ENCODE measurements at places on chromosomes 7 and 10. TPM values are rescaled to one million over a fixed set of nuclear protein-coding genes. Genes with fewer than 3 reads are reported as not detected.

DNA sequence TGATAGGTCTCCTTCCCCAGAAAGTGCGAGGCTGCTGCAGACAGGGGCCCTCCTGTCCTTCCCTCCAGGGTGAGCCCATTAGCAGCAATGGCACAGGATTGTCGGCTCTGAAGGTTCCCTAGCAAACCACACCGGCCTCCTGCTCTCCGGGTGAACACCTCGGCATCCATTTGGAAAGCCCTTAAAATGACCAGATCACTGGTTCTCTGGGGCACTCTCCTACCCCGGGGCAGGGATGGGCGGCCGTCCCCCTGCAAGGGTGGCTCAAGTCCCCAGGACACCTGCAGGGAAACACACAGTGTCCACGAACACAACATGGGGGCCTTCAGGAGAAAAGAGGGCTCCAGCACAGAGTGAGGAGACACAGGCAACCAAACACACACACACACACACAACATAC, 459.1 kb downstream of the PTPRN2 start:
- DNase-seq: no peak

The TMEM229A gene
- total RNA-seq: 0.33 TPM

The FAM241B gene
- total RNA-seq: 8.8 TPM

The HOXA2 gene
- 26.8 TPM for total RNA-seq

The EPDR1 gene
- 0.90 TPM for total RNA-seq

- no peak for DNase-seq
These were observed 18.2 kb upstream of the PPP1R3A start for GRCh38 chr7:113936982-113937381.

- no peak for DNase-seq
These were observed 71.8 kb upstream of the GSDME start for GRCh38 chr7:24828891-24829661.

GRCh38 chr10:104416-104815, 30.8 kb upstream of the ZMYND11 start:
- DNase-seq: no peak

DNA sequence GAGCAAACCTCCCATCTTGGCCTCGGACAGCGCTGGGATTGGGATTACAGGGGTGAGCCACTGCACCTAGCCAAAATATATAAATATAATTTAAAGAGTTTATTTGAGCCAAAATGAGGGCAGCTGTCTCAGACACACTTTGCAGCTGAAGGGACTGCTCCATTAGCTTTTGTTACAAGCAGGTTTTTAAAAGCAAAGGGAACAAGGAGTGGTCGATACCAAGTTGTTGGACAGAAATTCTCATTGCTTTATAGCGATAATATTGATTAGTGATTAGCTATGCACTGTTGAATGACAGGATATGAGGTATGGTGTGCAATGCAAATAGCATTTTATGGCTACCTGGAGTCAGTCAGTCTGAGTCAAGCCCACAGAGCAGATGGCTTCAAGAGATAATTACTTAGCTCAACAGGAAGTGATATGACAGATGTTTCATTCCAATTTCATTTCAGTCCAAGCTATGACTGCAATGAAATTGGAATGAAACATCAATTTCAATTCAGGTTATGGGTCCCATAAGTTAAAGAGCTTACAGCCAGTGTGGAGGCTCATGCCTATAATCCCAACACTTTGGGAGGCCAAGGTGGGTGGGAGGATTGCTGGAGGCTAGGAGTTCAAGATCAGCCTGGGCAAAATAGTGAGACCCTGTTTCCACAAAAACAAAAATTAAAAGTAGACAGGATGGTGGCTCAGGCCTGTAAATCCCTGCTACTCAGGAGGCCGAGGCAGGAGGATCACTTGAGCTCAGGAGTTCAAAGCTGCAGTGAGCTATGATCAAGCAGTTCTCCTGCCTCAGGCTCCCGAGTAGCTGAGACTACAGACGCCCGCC, 23.1 kb downstream of the TYW1 start:
- DNase-seq: no peak

- DNase-seq: no peak
These were observed 28.7 kb downstream of the PRF1 start for GRCh38 chr10:70573599-70574506.

The GNGT1 gene
- not detected for total RNA-seq
